ENCODE measurements at places on chromosomes 5 and 9. TPM values are rescaled to one million over a fixed set of nuclear protein-coding genes. Genes with fewer than 3 reads are reported as not detected.

Gene LCN15
- not detected for total RNA-seq

Gene CTXN3
- not detected for total RNA-seq

Gene NPR3
- 2.9 TPM for total RNA-seq

Gene STK32A
- total RNA-seq = 0.72 TPM

Measured in tracheal epithelial cell (primary cell).